ENCODE measurements at places on chromosomes 3 and 15.

DNA sequence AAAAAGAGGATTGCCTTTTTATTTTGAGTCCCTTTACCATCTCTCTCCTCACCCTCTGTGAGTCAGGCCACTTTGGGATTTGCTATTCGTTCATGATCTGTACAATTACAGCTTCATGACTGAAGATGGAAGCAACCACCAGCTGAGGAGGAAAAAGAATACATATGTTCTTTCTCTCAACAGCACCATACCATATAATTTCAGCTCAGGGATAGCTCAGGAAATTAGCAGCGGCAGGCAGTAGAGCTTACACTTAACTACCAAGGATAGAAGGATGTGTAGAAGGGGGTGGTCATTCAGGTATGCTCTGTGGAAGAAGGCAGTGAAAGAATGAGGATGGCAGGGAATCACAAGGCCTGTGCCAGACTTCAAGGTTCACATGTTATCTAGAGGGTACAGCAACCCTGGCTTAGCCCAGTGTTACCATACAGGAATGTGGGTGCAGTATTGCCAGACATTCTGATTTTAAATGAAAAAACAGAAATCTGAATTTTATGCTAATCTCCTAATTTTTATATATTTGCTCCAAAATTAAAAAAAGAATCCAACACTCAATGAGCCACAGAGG is 17.9 kb downstream of the PLS1 start:
- no peak for DNase-seq

GRCh38 chr3:11624161-11624560 is 19.6 kb downstream of the VGLL4 start:
- no peak for DNase-seq

GRCh38 chr3:32405711-32406323 is 14.2 kb downstream of the CMTM7 start:
- DNase-seq: peak; percentile 59

- DNase-seq: no peak
Observed at GRCh38 chr3:161266731-161267150, 45.6 kb downstream of the NMD3 start.

DNA sequence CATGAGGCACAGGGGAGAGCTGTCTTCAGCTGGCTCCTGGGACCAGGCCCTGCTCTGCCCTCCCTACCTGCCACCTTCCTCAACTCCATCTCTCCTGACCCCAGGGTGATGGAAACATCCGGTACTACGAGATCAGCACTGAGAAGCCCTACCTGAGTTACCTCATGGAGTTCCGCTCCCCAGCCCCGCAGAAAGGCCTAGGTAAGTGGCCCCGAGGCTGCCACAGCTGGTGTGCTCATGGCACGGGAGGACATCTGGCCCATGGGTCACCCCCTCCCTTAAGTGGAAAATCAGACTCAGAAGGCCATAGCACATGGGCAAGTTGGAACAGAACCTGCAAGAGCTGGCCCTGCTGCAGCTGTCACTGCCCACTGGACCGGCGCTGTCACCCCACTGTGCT is 105.6 kb downstream of the ANP32A start:
- DNase-seq: no peak

GRCh38 chr3:185283374-185283935 is 29.6 kb upstream of the EHHADH start:
- DNase-seq: no peak

DNA sequence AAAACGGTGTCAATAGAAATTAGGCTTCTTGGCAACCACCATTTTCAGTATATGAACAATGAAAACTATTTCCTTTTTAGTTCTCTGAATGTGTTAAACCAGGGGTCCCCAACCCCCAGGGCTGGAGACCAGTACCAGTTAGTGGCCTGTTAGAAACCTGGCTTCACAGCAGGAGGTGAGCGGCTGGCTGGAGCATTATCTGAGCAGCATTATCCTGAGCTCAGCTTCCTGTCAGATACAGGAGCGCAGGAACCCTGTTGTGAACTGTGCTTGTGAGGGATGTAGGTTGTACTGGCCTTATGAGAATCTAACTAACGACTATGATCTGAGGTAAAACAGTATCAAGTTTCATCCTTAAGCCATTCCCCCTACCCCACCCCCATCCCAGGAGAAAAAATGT is 328.7 kb downstream of the ZBBX start:
- no peak for DNase-seq

DNA sequence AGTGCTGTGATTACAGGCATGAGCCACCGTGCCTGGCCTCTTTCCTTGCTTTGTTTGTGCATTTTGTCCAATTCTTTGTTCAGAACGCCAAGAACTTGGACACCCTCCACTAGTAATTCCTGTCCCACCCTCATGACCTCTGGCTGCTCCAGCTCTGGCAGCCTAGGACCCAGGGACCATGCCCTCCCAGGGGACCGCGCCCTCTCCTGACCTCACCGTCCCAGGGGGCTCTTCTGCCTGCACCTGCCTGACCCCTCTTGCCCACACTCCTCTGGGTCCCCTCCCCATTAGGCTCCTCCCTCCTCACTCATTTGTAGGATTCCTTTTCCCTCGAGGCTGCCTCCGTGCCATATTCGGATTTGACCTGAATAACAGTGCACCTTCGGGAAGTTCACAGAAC is 41.1 kb downstream of the FSD2 start:
- DNase-seq: no peak

GRCh38 chr3:197425485-197426120 is 127.2 kb upstream of the DLG1 start:
- DNase-seq: no peak

DNA sequence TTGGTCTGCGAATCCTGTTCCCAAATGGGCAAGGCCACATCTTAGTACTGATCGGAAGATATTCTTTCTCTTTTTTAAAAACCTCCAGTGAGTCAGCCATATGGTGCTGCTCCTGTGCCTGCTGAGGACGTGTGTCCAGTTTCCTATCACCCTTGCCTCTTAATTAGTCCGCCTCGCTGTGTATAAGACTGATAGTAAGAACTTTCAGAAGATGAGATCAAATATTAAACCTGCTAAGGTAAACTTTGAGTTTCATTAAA is 612 bp downstream of the UBA5 start:
- no peak for DNase-seq

DNA sequence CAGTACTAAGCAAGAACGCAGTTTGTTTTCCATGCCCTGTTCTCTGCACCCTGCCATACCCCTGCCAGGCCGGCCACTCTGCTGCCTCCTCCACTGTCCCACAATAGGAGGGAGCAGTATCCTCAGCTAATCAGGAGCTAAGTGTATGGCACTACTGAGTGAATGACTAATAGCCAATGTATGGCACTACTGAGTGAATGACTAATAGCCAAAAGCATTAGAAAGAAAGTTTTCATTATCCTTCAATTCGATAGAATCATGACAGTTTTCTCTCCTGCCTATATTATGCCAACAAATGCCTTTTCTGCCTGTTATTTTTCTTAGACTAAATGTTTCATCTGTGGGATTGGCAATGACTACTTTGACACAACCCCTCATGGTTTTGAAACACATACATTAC is 107.5 kb upstream of the CHRM5 start:
- DNase-seq: no peak

GRCh38 chr3:12536423-12536822 is 8.9 kb downstream of the MKRN2OS start:
- no peak for DNase-seq

GRCh38 chr3:16665282-16665741 is 60.1 kb upstream of the DAZL start:
- peak; percentile 55 for DNase-seq

GRCh38 chr15:33656168-33656567 is 312.1 kb upstream of the CHRM5 start:
- DNase-seq: no peak

- DNase-seq: no peak
Observed at GRCh38 chr3:123861081-123861836, 22.9 kb downstream of the MYLK start.

DNA sequence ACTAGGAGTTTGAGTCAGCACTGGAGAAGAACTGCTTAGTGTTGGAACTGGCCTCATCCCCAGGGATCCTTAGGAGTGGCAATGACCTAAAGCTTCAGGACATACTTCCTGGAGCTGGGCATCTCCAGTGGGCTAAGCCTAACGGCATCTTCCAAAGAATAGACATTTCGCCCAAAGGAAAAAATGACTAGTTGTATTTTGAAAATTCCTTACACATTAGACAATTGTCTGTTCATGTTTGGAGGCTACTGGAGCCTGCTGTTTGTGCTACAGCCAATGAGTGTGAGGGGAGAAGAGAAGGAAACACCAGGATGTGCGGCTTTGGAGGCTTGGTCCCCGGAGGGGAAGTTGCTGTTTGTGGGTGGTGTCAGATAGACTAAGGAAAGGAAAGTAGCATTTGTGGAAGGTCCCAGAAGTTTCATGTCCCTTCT is 77.6 kb downstream of the POLR2M start:
- DNase-seq: no peak

- no peak for DNase-seq
Observed at GRCh38 chr3:187640569-187641059, 29.6 kb downstream of the SST start.

GRCh38 chr15:67992411-67992810 is 61.7 kb upstream of the PIAS1 start:
- no peak for DNase-seq

All from HuH-7 (cell line).